ENCODE measurements at places on chromosomes 2 and 18.
A peak's percentile ranks its signal among the peaks of the same experiment; 100 is the strongest.

DNA sequence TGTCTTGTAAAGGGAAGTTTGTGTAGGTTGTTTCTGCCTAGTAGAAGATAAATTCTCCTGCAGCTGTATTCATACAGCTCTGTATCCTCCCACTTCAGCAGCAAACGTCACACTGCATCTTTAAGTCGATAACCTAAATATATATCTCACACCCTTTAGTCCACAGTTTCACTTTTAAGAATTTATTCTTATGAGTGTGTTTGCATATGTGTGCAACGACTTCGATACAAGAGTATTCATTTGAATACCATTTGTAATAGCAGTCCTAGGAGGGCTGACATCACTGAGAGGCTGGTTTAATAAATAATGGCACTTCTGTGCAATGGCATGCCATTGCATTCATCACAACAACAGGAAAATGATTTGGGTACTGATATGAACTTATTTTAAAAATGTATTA is 63.8 kb upstream of the MSH6 start:
- no peak overlapping the region for H3K4me3 ChIP-seq
- H3K4me1 ChIP-seq = no peaks in the 10 kb centered on the region
- no peaks in the 10 kb centered on the region for H3K36me3 ChIP-seq
- DNase-seq = no peak
- peak overlapping the region; percentile 16 for H3K27ac ChIP-seq

- H3K27ac ChIP-seq = no peak overlapping the region
- DNase-seq = no peak
- H3K36me3 ChIP-seq = peaks cover 2% of the 10 kb centered on the region
These were observed 340.5 kb upstream of the SLC39A10 start for GRCh38 chr2:195316486-195316885.

DNA sequence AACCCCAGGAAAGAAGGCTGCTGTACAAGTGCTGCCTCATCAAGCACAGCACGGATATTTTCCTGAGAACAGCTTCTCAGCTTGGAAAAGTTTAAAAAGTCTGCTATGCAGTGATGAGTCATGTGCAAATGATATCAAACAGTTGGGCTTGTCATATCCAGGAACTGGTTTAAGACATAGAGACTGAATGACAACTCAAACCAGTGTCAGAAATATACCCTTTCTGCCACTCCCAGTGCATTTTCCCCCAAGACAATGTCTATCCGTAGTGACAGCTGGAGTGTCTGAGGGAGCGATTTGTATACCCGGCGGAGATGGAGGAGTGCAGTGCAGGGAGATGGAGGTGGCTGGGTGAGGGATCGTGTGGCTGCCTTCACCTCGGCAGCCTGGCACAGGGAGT is 28.2 kb downstream of the SOX11 start:
- H3K4me1 ChIP-seq = no peaks in the 10 kb centered on the region
- no peak for DNase-seq
- H3K27me3 ChIP-seq = no peaks in the 10 kb centered on the region
- no peaks in the 10 kb centered on the region for H3K36me3 ChIP-seq
- no peak overlapping the region for H3K4me3 ChIP-seq
- no peak overlapping the region for H3K27ac ChIP-seq

- peaks cover 2% of the 10 kb centered on the region for H3K36me3 ChIP-seq
- no peaks in the 10 kb centered on the region for H3K27me3 ChIP-seq
- no peak overlapping the region for H3K4me3 ChIP-seq
- H3K4me1 ChIP-seq = no peaks in the 10 kb centered on the region
- no peak overlapping the region for H3K27ac ChIP-seq
- no peak for DNase-seq
These were observed 1144.1 kb downstream of the CNTNAP5 start for GRCh38 chr2:125169022-125169763.

DNA sequence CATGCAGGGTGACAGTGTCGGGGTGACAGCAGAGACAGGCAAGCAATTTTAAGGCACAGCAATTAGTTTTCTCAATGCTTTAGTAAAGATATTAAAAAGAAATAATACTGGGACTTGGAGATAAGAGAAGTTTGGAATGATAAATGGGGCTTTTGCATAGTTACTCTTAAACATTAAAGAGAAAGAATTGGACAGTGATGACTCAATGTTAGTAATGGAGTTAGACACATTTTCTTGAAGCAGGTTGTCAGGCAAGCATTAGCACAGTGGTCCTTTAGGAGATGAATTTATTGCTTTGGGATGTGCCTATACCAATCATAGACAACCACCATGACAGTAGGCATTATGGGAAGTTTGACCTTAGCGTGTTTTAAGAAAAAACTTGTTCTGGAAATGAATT is 228.3 kb upstream of the RAB12 start:
- H3K4me1 ChIP-seq = no peaks in the 10 kb centered on the region
- peaks cover 13% of the 10 kb centered on the region for H3K36me3 ChIP-seq
- no peak for DNase-seq
- H3K4me3 ChIP-seq = no peak overlapping the region
- no peak overlapping the region for H3K27ac ChIP-seq

DNA sequence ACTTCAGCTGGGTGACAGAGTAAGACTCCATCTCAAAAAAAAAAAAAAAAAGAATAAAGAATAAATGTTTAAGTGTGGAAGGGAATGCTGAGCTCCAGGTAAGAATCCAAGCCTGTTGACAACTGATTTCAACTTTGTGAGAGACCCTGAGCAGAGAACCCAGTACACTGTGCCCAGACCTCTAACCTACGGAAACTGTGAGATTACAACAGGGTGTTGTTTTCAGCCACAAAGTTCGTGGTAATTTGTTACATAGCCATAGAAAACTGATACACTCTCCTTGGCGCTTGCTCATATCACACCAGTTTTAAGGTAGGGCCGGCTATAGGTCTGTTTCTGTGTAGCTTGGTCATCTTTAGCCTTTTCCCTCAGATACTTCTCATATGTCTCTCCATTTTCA is 98.4 kb upstream of the PAPOLG start:
- H3K27me3 ChIP-seq = peaks cover 44% of the 10 kb centered on the region
- no peak overlapping the region for H3K27ac ChIP-seq
- H3K4me3 ChIP-seq = no peak overlapping the region

All from central memory CD8-positive, alpha-beta T cell (primary cell).